ENCODE measurements at places on chromosomes 4 and X.
A peak's percentile ranks its signal among the peaks of the same experiment; 100 is the strongest.

DNA sequence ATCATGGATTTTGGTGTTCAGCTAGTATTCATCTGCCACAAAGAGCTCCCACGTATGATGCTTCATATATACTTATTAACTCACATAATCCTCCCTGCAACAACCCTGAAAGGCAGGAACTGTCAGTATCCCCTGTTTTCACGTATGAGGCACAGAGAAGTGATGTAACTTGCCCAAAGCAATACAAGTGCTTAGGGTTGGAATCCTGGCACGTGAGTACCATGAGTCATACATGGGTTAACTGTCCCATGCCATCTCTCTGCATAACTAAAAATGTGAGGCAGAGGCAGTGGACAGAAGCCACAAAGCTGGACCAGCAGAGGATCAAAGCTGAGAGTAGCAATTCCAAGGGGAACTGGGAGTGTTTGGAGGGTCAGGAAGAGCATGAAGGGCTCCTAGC is 35.7 kb upstream of the EGFL6 start:
- DNase-seq: no peak

GRCh38 chrX:132188175-132188574 is 31.1 kb downstream of the RAP2C start:
- DNase-seq: no peak

DNA sequence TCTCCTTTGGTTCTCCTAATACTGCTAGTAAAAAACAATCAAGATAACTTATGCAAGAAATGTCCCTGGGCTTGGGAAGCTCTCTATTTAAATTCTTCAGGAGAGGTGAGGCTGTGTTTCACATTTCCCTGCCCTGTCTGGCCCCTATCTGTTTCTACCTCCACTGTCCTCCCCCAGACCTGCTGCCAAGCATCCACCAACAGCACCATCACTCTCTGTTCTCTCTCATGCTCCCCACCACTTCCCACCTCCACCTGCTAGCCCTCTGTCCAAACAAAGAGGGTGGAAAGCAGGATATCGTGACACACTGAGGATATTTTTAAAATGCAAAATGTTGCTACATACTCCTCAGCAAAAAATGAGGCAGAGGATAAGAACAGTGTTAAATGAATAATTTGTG is 88.4 kb upstream of the NAP1L5 start:
- DNase-seq: no peak

DNA sequence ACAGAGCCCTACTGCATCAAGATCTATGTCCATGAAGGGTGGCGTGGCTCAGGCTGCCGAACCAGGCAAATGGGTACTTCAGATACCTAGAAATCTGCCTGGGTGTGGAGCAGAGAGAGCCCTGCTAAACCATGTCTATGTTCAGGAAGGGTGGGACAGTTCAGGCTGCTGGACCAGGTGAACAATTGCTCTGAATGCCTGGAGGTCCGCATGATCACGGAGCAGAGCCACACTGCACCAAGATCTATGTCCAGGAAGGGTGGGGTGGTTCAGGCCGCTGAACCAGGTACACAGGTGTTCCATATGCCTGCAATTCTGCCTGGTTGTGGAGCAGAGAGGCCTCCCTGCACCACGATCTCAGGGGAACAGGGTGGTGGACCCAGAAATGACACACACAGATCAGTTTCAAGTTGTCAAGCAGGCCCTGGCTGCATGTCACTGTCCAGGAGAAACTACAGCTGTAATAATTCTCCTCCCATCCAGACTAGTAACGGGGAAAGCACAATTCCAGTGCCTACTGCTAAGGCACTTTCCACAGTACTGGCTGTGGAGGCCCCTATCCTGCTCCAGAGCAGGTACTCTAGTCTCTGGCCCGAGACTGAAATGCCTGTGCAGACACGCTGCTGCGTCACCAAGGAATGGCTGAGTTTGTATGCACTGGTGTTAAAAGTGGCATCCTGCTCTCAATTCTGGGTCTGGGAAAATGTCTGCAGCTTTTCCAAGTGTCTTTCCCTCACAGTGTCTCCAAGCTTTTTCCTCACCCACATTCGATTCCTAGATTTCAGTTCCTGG is 25.2 kb downstream of the UBQLN2 start:
- DNase-seq: no peak

GRCh38 chr4:78768452-78769180 is 7.5 kb upstream of the BMP2K start:
- no peak for DNase-seq

DNA sequence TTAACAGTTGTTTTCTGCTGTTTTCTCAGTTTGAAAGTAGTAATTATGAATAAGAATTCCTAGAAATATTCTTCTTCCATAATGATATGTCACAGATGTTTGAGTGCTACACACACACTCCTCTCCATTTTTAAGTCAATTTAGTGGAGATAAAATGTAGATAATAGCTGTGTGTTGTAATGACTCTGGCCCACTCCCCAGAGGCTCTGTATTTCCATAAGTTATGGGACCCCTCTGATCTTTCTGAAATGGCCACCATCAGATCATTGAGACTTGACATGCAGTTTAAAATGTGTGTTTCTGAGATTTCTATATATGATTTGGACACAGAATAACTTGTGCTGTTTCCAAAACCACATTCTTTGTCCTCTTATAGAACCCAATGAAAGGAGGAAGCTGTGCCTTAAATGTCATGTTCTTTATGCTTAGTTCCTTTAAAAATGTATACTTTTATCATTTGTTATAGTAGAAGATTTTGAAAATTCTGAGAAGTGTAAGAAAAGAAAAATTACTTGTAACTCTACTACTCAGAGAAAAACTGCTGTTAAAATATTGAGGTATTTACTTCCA is 46.4 kb downstream of the GAB1 start:
- no peak for DNase-seq

DNA sequence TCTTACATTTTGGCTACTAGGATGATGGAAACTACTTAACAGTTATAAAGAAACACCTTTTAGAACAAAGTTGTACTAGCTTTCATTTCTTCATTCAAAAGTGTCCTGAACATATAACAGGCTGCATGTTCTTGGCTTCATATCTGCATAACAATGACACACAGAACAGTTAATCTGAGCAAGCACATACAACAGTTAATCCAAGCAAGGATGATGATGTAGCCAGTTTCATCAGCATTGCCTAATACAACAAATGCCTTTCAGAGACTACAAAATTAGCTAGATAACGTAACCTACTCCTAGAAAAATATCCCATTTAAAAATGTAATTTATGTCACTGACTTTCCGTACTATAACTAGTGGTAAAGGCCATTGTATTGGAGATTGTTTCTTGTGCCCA is 182.1 kb downstream of the SCFD2 start:
- no peak for DNase-seq

GRCh38 chrX:72526534-72527508 is 45.8 kb downstream of the HDAC8 start:
- DNase-seq: no peak

DNA sequence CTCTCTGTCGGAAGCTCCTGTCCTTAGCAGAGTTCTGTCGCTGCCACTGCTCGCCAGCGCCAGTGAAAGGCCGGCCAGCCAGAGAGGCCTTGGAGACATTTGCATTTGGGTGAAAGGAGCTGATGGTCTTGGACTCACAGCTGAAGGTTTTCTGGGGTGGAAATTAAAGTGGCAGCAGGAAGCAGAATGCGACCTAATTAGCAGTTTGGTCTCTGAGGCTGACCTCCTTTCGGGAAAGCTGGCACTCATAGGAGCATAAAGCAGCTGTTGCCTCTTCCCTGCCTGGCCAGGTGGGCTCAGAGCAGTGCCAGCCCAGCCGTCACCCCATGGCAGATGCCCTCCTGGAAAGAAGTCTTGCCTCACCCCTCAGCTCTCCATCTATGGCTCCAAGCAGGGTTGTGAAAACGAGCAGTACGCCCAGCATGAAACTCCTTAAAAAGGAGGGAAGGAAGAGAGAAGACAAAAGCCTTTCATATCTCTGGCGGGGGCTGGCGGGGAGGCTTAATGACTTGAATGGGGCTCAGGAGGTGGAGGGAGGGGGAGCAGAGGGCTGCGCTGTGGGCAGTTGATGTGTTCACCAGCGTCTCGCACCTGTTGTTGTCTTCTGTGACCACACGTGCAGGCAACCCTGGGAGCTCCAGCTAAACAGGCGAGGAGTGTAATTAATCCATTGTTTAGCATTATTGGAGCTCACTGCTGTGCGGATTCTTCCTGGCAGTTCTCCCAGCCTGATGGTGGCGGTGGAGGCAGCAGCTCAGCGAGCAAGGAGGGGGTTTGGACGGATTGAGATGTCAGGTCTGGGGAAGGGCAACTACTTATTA is 264.0 kb downstream of the MID1IP1 start:
- DNase-seq: peak; percentile 79

- DNase-seq: no peak
Measured at GRCh38 chr4:138086611-138087041, 155.5 kb downstream of the SLC7A11 start.

GRCh38 chrX:145817331-145818185 is at the start of gene SLITRK2:
Gene SLITRK2 (plus strand): TSS chrX:145817829. CDS start chrX:145822426, 4,597 bp downstream.
- DNase-seq: peak; percentile 76

GRCh38 chr4:151284534-151285245 is 7.7 kb downstream of the PRSS48 start:
- DNase-seq: no peak

- peak; percentile 44 for DNase-seq
Measured at GRCh38 chr4:168710353-168710946, 213.6 kb downstream of the PALLD start.

Data from retina (tissue), 1 donor.